ENCODE measurements at places on chromosomes 2 and 18.

DNA sequence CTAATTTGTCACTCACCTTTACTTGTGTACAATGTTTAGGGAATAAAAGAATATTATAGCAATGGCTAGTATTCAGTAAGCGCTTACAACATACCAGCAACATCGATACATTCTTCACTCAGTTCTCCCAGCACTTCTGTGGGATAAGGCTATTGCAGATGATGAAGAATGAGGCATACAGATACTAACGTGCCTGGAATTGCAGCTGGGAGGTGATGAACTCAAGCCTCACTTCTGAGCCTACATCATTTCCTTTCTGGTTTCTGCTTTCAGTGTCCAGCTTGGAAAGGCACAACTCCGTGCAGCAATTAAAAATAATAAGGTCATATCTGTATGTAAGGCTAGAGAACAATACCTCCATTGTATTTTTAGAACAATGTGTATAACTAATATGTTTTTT lies 95.4 kb upstream of the AQP4 start:
- DNase-seq: no peak

- no peak for DNase-seq
These were observed 3.5 kb downstream of the NBEAL1 start for GRCh38 chr2:203018181-203018580.

GRCh38 chr2:173218326-173219056 lies 136.2 kb upstream of the CDCA7 start:
- DNase-seq: no peak

GRCh38 chr2:94870440-94871225 lies 597 bp upstream of the TEKT4 start:
- DNase-seq: no peak

DNA sequence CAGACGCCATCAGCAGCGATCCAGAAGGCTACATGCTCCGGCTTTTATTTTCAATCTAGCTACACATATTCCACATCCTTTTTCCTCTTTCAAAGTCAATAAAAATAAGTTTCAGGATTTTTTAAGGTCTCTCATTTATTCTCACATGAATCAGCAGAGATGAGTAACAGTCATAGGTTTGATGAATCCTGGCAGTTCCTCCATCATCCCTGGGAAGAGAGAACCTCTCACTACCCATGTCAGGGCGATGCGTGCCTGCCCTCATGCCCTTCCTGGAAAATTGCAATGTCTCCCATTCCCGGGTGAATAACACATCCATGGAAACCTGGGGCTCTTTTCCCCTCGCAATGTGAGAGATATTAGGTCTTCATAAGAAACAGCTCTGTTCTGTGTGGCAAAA lies 301.1 kb upstream of the SMIM21 start:
- DNase-seq: no peak

DNA sequence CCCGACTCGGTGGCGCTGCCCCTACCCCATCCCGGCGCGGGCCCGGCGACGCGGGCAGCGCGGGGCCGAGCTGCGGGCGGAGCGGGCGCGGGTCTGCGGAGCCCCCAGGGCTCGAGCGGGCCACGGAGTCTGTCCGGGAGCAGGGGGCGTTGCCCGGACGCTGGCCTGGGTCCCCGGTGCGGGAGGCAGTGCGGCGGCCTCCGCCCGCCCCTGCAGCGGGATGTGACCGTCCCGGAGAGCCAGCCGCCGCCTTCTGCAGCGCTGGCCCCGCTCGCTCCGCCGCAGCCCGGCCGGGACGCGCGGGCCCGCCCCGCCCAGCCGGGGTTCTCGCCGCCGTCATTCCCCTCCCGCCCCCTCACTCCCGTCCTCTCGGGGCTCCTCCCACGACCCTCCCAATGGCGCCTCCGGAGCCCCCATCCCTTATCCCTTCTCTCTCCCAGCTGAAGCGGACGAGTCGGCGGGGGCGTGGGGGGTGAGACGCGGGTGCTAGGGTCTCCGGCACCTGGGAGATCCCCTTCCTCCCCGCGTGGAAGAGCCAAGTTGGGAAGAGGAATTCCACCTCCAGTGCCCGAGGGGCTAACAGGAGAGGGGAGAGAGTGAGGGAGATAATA lies at the start of gene FNDC4:
Gene FNDC4, minus strand, starts transcription at position 257 of the 611 bp plus-strand sequence. CDS start 521 bp downstream, outside the sequence.
- DNase-seq: no peak

DNA sequence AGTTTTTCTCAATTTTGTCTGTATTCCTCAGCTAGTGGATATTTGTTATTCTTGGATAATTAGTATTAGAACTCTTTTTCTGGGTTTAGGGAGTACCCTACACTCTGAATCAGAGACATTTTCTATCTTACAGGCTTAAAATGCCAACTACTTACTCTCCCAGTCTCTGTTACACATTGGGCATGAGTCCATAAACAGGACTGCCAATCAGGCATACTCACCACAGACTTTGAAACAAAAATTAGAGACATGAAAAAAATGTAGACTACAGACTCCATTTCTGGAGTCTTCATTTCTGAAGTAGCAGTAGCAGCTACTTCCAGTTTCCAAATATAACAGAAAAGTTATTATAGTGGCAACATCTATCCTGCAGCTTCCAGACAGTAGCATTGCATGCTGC lies 279.7 kb downstream of the MBD5 start:
- no peak for DNase-seq

- no peak for DNase-seq
These were observed 5.6 kb upstream of the PPP4R1 start for GRCh38 chr18:9619990-9620389.

GRCh38 chr2:101223814-101224231 lies 28.9 kb upstream of the CNOT11 start:
- no peak for DNase-seq

GRCh38 chr2:179987916-179988315 lies 19.2 kb downstream of the CWC22 start:
- no peak for DNase-seq

GRCh38 chr2:10137053-10137843 lies 14.7 kb downstream of the RRM2 start:
- no peak for DNase-seq
